ENCODE measurements at places on chromosomes 7 and 10.

DNA sequence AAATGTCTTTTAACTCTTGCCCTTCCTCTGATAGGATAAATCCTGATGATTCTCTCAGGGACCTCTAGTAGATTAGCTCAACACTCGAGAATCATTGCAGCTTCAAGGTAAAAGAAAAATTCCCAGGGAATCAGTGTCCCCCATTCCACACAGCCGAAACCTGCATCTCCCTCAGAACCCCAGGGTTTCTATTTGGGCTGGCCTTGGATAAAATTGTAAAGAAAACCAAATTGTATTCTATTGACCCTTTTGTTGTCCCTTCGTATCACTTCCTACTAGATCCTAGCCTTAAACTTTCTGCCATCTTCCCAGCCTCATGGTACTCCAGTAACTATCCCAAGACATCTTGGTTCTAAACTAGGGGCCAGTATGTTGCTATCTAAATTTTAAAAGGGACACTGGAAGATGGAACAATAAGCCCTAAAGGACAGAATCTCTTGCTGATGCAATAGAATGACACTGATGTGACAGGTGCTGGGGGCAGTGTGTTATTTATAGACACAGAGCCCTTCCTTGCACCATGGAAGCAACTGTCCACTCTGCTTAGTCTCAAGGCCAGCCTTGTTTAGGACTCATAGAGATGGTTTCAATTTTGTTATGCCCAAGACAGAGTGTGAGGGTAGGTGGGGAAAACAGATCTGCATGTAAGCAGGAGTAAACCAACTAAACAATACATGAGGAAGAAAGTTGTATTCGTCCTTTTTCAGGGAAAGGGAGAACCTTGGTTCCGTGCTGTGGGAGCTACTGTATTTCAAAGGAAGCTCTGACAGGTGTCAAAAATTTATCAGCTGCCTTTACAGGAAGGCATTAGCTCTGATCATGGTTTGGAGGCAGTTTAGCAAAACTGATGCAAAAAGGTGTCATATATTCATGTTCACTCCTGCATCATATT lies 7.6 kb downstream of the ASB15 start:
- no peak for DNase-seq

GRCh38 chr7:132930881-132931280 lies 151.0 kb downstream of the CHCHD3 start:
- DNase-seq = no peak

DNA sequence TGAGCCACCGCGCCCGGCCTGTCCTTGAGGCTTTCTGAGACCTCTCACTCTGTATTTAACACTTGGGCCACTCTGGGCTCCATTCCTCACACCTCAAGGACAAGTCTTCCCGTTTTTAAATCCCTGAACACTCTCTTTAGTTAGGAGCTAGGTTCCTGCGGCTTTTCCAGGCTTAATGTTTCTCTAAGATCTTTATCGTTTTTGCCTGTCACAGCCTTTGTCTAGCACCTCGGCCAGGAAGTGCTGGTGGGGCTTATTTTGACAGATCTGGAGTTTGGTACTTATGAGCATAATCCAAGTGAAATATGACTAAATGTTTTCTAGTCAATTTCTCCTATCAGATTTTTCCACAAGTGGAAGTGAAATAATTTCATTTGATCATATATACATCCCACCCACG lies 186.6 kb downstream of the DPY19L1 start:
- no peak for DNase-seq

DNA sequence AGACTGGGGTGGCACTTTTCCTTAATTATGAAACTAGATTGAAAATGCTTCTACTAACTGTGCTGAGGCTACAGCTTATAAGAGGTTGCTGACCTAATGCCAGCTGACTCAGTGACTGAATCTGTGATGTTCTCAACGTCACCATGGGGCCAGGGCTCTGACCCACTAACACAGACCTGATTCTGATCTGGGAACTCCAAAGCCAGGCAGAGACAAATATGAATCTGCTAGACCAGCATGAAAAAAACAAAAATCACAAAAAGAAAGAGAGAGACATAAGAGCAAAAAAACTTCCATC lies 16.1 kb downstream of the USP6NL start:
- no peak for DNase-seq

GRCh38 chr7:156058248-156058647 lies 246.0 kb upstream of the SHH start:
- no peak for DNase-seq

DNA sequence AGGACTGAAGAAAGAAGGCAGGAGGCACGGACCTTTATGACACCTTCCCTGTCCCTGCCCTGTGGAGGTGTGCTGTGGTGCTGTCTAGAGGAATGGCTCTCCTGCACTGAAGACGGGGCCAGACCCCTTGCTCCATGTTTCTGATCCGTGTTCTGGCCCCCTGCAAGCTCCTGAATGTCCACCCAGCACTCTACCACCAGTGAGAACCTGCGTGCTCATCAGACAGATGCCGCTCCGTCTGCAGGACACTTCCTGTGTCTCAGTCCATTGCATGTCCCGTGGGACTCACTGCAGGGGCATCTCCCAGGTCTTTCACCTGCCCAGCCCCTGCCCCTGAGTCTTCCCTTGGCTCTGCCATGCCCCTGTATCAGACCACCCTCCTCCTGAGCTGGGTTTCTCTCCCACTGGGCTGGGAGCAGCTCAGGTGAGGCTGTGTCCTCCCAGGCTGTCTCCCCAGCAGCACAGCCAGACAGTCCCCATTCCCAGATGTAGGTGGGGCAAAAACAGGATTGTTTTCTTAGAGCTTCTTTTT lies 278.3 kb upstream of the ZNF32 start:
- no peak for DNase-seq

DNA sequence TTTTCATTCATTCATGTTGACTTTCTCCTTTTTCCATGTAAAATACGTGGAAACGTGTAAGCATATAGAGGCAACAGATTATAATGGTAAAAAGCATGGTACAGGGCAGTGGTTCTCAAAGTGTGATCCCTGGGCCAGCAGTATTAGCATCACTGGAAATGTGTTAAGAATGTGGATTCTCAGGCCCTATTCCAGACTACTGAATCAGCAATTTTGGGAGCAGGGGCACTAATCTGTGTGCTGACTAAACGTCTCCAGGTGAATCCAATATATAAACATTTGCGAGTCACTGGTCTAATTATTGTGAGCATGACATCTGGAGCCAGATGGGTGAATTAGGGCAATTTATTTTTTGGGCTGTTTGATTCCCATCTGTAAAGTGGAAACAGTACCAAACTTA lies 5.1 kb upstream of the GPR158 start:
- DNase-seq = no peak

GRCh38 chr10:92737484-92737883 lies 47.7 kb downstream of the HHEX start:
- DNase-seq = no peak

DNA sequence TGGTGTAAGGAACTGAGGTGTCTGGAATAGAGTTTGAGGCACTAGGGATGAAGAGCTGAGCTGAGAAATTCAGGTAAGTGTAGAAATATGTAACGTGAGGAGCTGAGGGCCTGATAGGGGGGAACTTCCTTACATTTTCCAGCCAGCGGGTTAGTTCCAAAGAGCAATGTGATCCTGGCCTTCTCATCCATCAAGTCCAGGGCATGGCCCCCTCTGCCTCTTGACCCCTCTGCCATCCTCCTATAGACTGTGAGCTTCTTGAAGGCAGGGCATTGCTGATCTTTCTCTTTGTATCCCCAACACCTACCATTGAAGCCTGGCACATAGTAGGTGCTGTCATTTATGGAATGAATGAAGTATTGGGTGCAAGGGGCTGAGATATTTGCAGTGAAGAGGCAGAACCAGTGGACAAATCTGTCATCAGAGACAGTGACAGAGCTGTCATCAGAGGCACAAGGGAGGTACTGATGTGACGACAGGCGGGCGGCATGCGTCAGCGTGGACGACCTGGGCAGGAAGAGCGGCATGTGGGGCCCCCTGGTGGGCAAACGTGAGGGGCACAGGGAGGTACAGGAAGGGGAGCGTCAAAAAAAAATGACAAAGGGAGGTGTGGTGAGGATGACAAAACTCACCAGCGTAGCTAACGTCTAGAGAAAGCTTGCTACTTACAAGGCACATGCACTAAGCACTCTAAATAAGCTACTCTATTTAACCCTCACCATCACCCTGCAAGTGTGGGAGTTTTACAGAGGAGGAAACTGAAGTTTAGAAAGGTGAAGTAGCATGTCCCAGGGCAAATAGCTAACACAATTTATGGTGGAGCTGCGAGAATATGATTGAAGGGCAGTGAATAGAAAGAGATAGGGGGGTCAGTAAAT lies 5.2 kb upstream of the CAMK2G start:
- DNase-seq = peak; percentile 85

GRCh38 chr10:15740261-15740660 lies 20.5 kb upstream of the ITGA8 start:
- no peak for DNase-seq

DNA sequence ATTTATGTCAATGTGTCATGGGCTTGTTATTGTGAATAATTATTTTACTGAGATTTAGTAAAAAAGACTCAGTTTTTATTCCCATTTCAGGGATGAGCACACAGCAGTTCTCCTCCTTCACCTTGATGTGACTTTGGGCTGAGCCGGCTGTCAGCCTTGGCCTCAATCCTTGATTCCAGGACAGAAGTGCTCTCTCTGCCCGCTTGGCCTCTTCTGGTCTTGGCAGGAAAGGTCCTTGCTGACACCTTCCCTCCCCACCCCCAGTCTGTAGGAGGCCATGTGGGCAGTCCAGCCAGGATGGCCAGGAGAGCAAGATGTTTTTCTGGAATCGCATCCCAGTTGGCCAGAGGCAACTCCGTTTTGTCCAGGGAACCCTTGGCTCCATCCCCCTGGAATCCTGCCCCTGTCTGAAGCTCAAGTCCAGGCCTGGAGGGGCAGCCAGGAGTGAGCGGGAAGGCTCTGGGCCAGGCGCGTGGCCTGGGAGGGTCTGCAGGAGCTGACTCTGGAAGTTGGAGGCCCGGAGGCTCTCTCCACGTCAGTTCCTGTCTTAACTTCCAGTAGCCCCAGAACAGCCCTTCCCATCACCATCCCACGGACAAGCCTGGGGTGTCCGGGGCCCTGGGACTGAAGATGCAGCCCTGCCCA lies 100.9 kb downstream of the PDGFA start:
- DNase-seq = no peak

- DNase-seq = no peak
Observed at GRCh38 chr7:72321081-72321480, 91.1 kb downstream of the CALN1 start.

- no peak for DNase-seq
Observed at GRCh38 chr7:68015122-68015977, 1018.7 kb downstream of the TYW1 start.

DNA sequence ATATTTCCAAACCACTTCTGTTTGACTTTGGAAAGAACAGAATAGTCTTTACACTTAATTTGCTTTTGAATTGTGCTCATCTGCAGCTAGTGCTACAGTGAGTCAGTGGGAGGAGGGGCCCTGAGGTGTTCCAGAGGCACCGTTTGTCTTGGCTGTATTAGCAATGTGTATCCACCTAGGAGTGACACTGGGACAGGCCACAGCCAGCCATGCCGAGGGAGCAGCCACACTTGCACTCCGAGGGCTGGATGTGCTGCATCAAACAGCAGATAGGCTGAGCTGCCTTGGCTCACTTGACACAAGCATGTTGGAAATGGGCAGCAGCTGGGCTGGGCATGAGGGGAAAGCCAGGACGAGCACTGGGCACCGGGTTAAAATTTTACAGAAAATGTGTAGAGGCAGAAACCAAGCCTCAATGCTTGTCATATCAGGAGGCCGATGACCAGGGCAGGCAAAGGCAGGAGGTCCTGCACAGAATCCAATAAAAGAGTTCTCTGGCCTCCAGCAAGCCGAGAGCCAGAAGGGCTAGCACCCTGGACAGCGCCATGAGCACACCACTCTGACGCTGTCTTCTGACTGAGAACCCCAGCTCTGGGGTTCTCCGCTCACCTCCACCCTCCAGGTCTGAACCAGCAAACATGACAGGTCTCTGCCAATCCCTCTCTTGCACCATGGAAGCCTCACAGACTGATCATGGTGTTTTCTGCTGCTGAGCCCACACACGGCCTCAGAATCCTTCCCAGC lies 163.3 kb downstream of the GRID1 start:
- DNase-seq = no peak

DNA sequence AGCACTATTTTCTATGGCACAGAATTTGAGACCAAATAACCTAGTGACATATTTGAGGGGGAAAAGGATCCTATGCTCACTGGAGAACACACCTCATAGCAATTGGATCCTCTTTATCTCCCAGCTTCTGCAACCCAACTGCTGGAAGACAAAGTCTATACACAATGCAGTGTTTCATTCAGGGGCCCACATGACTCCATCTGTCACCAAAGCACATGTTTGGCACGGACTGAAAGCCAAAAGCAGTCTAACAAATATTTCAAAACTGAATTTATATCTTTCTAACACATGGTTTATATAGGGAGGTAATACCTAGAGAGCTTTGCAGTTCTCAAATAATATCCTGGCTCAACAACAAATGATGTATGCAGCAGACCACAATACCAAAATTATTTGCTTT lies 39.2 kb downstream of the ADAM12 start:
- DNase-seq = no peak

All from GM10248 (cell line).